IMR-90 (cell line): ENCODE measurements at places on chromosomes 5 and 9. TPM values are rescaled to one million over a fixed set of nuclear protein-coding genes. Genes with fewer than 3 reads are reported as not detected.

Gene FOXD4L5
- polyA plus RNA-seq = not detected in 2 replicates

Gene TMEFF1
- polyA plus RNA-seq = 0.62 and 0.89 TPM in 2 replicates

Gene C9orf50
- polyA plus RNA-seq = 0.09 and 0.20 TPM in 2 replicates

Gene CDO1
- polyA plus RNA-seq = 4.8 and 7.9 TPM in 2 replicates

Gene PROB1
- 0.36 and 0.38 TPM in 2 replicates for polyA plus RNA-seq

Gene FCN2
- not detected in 2 replicates for polyA plus RNA-seq

Gene CD74
- polyA plus RNA-seq = 1.1 and 1.5 TPM in 2 replicates

Gene SPINK6
- polyA plus RNA-seq = not detected in 2 replicates

Gene PCDHGB1
- 1.9 TPM in 2 replicates for polyA plus RNA-seq

Gene MAP3K1
- 3.8 TPM in 2 replicates for polyA plus RNA-seq

Gene MCC
- polyA plus RNA-seq = 5.0 and 6.5 TPM in 2 replicates

Gene LHX6
- polyA plus RNA-seq = 0.05 and 0.17 TPM in 2 replicates

Gene ANKDD1B
- polyA plus RNA-seq = 0.16 and 0.24 TPM in 2 replicates

Gene CTSV
- polyA plus RNA-seq = 0.53 and 0.75 TPM in 2 replicates
